Activated CD8-positive, alpha-beta memory T cell treated with anti-CD3 and anti-CD28 coated beads, Interleukin-2, amount 10 ng/mL, durations not matched to agents 7 days and 5 days (primary cell): ENCODE measurements at places on chromosomes 6 and 20. TPM values are rescaled to one million over a fixed set of nuclear protein-coding genes. Genes with fewer than 3 reads are reported as not detected.

Gene GPR63
- total RNA-seq = 3.1 TPM

Gene HTR1B
- not detected for total RNA-seq

Gene COL11A2
- 0.77 TPM for total RNA-seq

Gene MEP1A
- total RNA-seq = not detected

Gene LAMA5
- 0.99 TPM for total RNA-seq

Gene SEMG1
- not detected for total RNA-seq

Gene HFE
- 3.4 TPM for total RNA-seq

Gene NKAPL
- total RNA-seq = 0.26 TPM

Gene IMPG1
- not detected for total RNA-seq

Gene MLIP
- not detected for total RNA-seq

Gene MPIG6B
- 0.20 TPM for total RNA-seq

Gene SH3BGRL2
- total RNA-seq = 0.12 TPM

Gene CTCFL
- not detected for total RNA-seq

Gene BMP7
- total RNA-seq = not detected

Gene MATN4
- total RNA-seq = 0.64 TPM

GRCh38 chr20:32651537-32651936 lies 22.2 kb downstream of the C20orf203 start:
- no peak overlapping the region for H3K27ac ChIP-seq
- H3K4me3 ChIP-seq = no peak overlapping the region
- peaks cover 11% of the 10 kb centered on the region for H3K4me1 ChIP-seq
- H3K27me3 ChIP-seq = no peaks in the 10 kb centered on the region
- peaks cover 2% of the 10 kb centered on the region for H3K36me3 ChIP-seq

DNA sequence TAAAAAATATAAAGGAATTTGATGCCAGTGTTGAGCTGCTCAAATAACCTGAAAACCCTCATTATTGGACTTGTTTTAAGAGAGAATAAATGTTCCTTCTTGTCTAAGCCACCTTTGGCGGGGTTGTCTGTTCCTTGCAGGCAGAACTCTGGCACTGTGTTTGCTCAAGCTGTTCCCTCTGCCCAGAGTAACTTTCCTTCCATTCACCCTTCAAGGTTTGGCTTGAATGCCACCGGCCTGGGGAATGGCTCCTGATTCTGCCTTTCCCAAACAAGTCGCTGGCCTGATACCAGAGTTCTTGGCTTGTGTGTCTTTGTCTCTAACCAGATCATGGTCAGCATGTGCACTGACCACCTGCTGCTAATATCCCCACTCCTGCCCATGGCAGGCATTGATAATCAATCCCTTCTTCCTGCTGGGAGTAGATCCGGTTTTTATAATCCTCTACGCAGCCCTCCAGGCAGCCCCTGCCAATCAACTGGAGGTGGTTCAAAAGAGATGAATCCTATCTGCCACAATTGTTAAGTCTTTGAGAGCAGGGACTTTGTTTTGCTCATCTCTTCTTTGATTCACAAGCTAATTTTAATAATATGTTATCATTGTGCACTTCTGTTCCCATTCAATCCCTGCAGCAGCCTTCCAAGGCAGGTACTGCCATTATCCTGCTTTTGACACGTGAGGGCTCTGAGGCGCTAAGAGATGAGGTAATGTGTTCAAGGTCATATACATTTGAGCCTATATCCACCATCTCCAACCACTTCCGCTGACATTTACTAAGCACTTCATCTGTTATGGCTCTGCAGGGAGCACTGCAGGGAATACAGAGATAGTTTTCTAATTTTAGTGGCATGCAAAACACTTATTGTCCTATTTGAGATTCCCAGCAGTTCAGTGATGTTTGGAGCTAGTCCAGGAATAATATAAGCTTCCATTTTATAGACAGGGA lies 3.1 kb upstream of the CCM2L start:
- no peak overlapping the region for H3K4me3 ChIP-seq
- H3K27me3 ChIP-seq = peaks cover 3% of the 10 kb centered on the region
- peaks cover 8% of the 10 kb centered on the region for H3K4me1 ChIP-seq

- H3K27ac ChIP-seq = no peak overlapping the region
- no peak for DNase-seq
- no peaks in the 10 kb centered on the region for H3K36me3 ChIP-seq
These were observed 134.2 kb downstream of the MEI4 start for GRCh38 chr6:77786935-77787629.

DNA sequence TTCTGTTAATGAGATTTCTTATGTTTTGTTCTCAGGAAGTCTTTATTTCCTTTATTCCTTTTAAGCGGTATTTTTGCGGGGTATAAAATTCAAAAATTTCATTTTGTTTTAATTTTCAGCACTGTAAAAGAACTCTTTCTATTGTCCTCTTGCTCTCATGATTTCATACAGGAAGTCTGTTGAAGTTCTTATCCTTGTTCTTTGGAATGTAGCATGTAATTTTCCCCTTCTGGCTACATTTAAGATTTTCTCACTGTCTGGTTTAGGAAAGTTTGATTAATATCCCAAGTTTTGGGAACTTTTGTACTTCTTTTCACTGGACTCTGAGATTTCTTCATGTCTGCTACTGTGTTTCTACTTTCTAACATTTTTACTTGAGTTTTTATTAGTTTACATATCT lies 581.4 kb upstream of the GJE1 start:
- H3K4me3 ChIP-seq = no peak overlapping the region
- peaks cover 2% of the 10 kb centered on the region for H3K4me1 ChIP-seq
- DNase-seq = no peak
- H3K27ac ChIP-seq = no peak overlapping the region

DNA sequence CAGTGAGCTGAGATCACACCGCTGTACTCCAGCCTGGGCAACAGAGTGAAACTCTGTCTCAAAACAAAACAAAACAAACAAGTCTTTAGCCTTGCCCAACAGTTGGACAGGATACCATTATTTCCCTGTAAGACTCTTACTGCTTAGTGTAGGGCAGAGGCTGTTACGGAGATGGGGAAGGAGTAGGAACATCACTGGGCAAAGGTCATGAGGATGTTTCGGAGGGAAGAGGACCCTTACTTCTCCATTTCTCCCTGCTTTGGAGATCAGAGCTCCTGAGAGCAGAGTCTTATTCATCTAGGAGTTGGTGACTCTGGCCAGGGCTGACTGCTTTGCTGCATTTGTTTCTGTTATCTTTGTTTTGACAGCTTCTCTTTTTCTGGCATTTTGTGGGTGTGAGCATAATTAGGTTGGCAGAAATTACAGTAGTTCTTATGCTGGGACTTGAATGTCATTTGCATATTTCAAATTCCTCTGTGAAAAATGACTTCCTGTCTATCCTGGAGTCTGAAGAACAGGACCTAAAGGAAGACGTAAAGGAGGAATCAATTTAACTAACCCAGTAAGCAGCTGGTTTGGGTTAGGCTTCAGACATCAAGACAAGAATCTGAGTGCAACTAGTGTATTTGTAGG lies 89.0 kb downstream of the CDS2 start:
- no peak overlapping the region for H3K27ac ChIP-seq
- H3K27me3 ChIP-seq = no peaks in the 10 kb centered on the region
- H3K36me3 ChIP-seq = no peaks in the 10 kb centered on the region
- DNase-seq = no peak

GRCh38 chr20:53187392-53188068 lies 215.4 kb downstream of the TSHZ2 start:
- no peak overlapping the region for H3K27ac ChIP-seq
- no peak for DNase-seq
- peaks cover 33% of the 10 kb centered on the region for H3K27me3 ChIP-seq
- no peaks in the 10 kb centered on the region for H3K36me3 ChIP-seq
- no peak overlapping the region for H3K4me3 ChIP-seq

GRCh38 chr20:25070821-25071473 lies 11.0 kb downstream of the VSX1 start:
- H3K36me3 ChIP-seq = no peaks in the 10 kb centered on the region
- DNase-seq = peak; percentile 18
- peaks cover 57% of the 10 kb centered on the region for H3K27me3 ChIP-seq
- H3K27ac ChIP-seq = no peak overlapping the region
- H3K4me3 ChIP-seq = no peak overlapping the region

DNA sequence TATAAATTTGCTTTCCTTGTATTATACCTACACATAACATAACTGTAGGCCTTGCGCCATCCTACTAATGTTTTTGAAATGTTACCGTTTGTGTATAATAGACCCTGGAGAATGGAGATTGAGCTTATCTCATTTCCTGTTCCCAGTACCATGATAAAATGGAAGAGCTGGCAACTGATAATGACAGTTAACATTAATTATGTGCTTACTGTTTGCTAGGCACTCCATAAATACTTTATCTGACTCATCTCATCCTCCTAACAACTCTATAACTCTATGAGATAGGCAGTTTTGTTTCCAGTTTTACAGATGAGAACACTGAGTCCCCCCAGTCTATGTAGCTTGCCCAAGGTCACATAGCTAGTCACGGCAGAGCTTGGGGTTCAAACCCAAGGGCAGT lies 396.7 kb downstream of the SYNE1 start:
- no peaks in the 10 kb centered on the region for H3K4me1 ChIP-seq
- H3K36me3 ChIP-seq = peaks cover 39% of the 10 kb centered on the region
- H3K27me3 ChIP-seq = no peaks in the 10 kb centered on the region
- DNase-seq = no peak

GRCh38 chr6:3455569-3456394 lies 1.1 kb downstream of the SLC22A23 start:
- H3K27me3 ChIP-seq = peaks cover 49% of the 10 kb centered on the region
- no peak overlapping the region for H3K27ac ChIP-seq
- H3K36me3 ChIP-seq = no peaks in the 10 kb centered on the region
- H3K4me3 ChIP-seq = no peak overlapping the region
- no peak for DNase-seq
- peaks cover 5% of the 10 kb centered on the region for H3K4me1 ChIP-seq

GRCh38 chr6:150345781-150346180 lies 23.0 kb upstream of the IYD start:
- no peaks in the 10 kb centered on the region for H3K36me3 ChIP-seq
- H3K4me3 ChIP-seq = no peak overlapping the region
- H3K27me3 ChIP-seq = peaks cover 29% of the 10 kb centered on the region
- no peaks in the 10 kb centered on the region for H3K4me1 ChIP-seq
- no peak overlapping the region for H3K27ac ChIP-seq

GRCh38 chr20:22717466-22717865 lies 133.1 kb upstream of the FOXA2 start:
- DNase-seq = no peak
- no peaks in the 10 kb centered on the region for H3K4me1 ChIP-seq
- H3K36me3 ChIP-seq = no peaks in the 10 kb centered on the region
- H3K4me3 ChIP-seq = no peak overlapping the region
- H3K27ac ChIP-seq = no peak overlapping the region

- H3K27me3 ChIP-seq = peaks cover 3% of the 10 kb centered on the region
- no peak overlapping the region for H3K27ac ChIP-seq
- H3K36me3 ChIP-seq = peaks cover 3% of the 10 kb centered on the region
- peaks cover 4% of the 10 kb centered on the region for H3K4me1 ChIP-seq
- no peak for DNase-seq
These were observed 109.6 kb downstream of the DLL1 start for GRCh38 chr6:170181338-170181690.

DNA sequence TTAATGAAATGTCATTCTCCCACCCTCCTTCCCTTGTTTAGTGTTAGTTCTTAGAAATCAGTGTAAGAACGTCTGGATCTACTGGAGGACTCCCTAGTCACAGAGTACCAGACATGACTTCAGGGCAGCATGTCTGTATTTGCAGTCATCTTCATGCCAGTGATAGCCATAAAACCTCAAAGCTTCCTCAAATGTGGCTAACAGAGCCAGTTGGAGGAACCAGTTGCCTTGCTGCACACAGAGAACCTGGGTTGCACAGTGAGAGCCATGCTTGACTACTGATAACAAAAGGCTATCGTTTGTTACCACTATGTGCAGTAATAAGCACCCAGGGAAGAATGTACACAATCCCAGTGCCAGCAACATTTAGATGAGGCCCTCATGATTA lies 20.1 kb downstream of the NT5E start:
- peaks cover 6% of the 10 kb centered on the region for H3K36me3 ChIP-seq
- H3K4me1 ChIP-seq = peaks cover 28% of the 10 kb centered on the region
- H3K27me3 ChIP-seq = peaks cover 5% of the 10 kb centered on the region
- DNase-seq = no peak
- H3K27ac ChIP-seq = no peak overlapping the region
- H3K4me3 ChIP-seq = no peak overlapping the region

DNA sequence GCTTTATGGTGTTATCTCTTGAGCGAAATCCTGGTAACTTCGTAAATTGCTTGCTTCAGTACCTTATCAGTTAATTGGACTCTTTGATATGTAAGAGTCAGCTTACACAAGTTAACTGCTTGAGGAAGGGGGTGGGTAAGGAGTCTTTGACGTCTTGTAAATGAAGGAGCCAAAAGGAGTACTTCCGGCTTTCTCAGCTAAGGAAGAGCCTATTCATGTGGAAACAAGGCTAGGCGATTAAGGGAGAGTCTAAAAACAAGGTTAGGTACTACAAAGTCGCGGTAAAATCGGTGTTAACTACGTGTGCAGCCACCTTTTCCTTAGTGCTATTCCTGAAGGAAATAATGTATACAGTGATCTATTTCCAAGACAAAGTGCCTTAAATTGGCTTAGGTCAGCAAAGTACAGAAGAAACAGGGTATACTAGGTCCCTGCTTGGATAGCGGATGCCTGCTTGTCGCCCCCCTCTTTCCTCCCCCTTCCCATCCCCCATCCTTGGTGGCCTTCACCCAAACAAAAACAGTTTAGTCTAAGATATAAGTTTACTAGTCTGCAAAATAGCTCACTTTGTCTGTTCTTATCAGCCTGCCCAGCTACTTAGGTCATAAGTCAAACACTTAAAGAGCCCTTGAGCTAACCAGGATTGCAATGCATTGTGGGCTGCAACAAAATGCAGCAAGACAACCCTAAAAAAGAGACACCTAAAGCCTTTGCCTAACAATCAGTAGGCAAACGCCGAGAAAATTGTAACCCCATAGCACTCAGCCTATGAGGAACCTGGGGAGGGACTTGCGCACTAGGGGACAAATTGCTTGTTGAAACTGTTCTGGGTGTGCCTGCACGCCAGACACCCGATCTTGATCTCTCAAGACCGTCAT lies 147.3 kb downstream of the TRIM27 start:
- H3K4me3 ChIP-seq = no peak overlapping the region
- peaks cover 93% of the 10 kb centered on the region for H3K27me3 ChIP-seq
- H3K4me1 ChIP-seq = no peaks in the 10 kb centered on the region
- no peak for DNase-seq
- peaks cover 14% of the 10 kb centered on the region for H3K36me3 ChIP-seq

DNA sequence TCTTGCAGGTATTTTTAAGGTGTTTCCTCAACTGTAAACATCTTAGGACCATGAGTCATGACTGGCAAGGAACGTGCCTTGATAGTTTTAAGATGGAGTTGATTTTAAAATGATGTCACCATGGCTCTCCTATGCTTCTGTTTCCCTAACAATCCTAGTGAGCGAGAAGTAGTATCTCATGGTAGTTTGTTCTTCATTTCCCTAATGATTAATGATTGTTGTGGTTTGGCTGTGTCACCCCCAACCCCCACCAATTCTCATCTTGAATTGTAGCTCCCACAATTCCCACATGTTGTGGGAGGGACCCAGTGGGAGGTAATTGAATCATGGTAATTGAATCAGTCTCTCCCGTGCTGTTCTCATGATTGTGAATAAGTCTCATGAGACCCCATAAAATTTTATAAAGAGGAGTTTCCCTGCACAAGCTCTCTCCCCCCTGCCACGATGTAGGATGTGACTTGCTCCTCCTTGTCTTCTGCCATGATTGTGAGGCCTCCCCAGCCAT lies 16.8 kb upstream of the BNIP5 start:
- peaks cover 31% of the 10 kb centered on the region for H3K27me3 ChIP-seq
- DNase-seq = no peak
- no peak overlapping the region for H3K27ac ChIP-seq
- peaks cover 18% of the 10 kb centered on the region for H3K4me1 ChIP-seq

- no peak overlapping the region for H3K27ac ChIP-seq
- H3K36me3 ChIP-seq = peaks cover 18% of the 10 kb centered on the region
- peaks cover 5% of the 10 kb centered on the region for H3K4me1 ChIP-seq
- H3K4me3 ChIP-seq = no peak overlapping the region
- no peaks in the 10 kb centered on the region for H3K27me3 ChIP-seq
- DNase-seq = no peak
These were observed 82.8 kb downstream of the MBOAT1 start for GRCh38 chr6:20129290-20130088.
